ENCODE measurements at places on chromosomes 2 and 18. TPM values are rescaled to one million over a fixed set of nuclear protein-coding genes. Genes with fewer than 3 reads are reported as not detected.
A peak's percentile ranks its signal among the peaks of the same experiment; 100 is the strongest.

The HRH4 gene
- total RNA-seq, result not detected

The CTAGE1 gene
- not detected for total RNA-seq

GRCh38 chr2:232418466-232419244, 12.0 kb downstream of the ALPG start:
- no peak for DNase-seq

The PRPF40A gene
- total RNA-seq, result 123 TPM

- no peak for DNase-seq
Observed at GRCh38 chr18:58723810-58724602, 52.7 kb downstream of the MALT1 start.

- DNase-seq, result no peak
Observed at GRCh38 chr2:162233197-162233596, 10.0 kb downstream of the FAP start.

GRCh38 chr2:189391201-189391600, 50.1 kb upstream of the WDR75 start:
- no peak for DNase-seq

- DNase-seq, result no peak
Observed at GRCh38 chr2:219544567-219544966, 739 bp downstream of the TMEM198 start.

- no peak for DNase-seq
Observed at GRCh38 chr18:13446024-13446423, 227.5 kb downstream of the LDLRAD4 start.

- no peak for DNase-seq
Observed at GRCh38 chr2:238868616-238869292, 20.9 kb downstream of the TWIST2 start.

DNA sequence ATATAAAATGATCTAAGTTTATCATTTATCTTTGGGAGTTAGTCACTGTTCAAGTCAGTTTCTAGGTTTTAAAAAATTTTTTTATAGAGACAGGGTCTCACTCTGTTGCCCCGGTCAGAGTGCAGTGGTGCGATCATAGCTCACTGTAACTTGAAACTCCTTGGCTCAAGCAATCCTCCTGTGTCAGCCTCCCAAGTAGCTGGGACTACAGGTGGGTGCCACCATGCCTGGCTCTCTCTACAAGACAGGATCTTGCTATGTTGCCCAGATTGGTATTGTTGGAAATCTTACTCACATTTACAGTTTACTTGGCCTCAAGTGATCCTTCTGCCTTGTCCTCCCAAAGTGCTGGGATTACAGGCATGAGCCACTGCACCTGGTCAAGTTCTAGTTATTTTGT, 74.5 kb downstream of the MIB1 start:
- no peak for DNase-seq

The DYNAP gene
- total RNA-seq, result not detected

DNA sequence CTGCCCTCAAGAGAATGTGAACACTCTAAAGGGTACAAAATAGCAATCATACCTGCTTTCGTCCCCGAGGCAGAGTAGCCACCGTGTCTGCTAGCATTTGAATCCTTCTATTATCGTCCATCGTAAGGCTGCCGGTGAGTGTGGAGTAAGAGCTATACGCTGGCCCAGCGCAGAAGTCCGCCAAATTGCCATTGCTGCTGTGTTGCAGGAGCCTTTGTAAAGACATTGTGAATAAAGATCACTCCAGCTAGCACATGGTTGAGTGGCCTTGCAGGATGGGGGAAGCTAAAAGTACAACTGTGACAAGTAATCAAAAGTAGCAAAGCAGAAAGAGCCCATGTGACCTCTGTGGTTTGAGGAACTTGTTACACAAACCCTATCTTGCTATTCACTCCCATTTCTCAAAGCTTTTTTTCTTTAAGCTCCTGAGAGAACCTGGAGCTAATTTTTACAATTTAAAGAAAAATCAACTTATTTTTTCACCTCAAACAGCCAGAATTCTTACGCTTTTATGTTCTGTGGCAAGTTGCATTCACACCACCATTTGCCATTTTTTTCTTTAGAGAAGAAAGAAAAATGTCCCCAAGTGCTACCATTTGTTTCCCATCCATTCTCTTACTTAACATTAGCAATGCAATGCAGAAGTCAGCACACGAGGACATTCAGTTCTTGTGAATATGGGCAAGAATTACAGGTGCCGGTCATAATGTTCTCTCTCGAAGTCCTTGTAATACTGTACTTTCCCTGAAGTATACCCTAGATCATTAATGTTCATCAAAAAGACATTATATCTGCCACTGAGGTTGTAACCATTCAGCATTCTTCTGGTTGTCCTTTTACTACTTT, at the start of gene CYTIP:
CYTIP (minus strand) TSS at position 295 of the 846 bp plus-strand sequence; CDS start at position 226, 69 bp downstream.
- no peak for DNase-seq

The GAL3ST2 gene
- total RNA-seq, result not detected

The SMYD1 gene
- total RNA-seq, result not detected

- DNase-seq, result peak; percentile 13
Observed at GRCh38 chr2:234204480-234204879, 154.0 kb downstream of the SPP2 start.

The IL1F10 gene
- not detected for total RNA-seq

- DNase-seq, result peak; percentile 53
Observed at GRCh38 chr2:178484245-178485041, 4.2 kb downstream of the PLEKHA3 start.

- no peak for DNase-seq
Observed at GRCh38 chr18:78406743-78407465, 572.7 kb upstream of the SALL3 start.

DNA sequence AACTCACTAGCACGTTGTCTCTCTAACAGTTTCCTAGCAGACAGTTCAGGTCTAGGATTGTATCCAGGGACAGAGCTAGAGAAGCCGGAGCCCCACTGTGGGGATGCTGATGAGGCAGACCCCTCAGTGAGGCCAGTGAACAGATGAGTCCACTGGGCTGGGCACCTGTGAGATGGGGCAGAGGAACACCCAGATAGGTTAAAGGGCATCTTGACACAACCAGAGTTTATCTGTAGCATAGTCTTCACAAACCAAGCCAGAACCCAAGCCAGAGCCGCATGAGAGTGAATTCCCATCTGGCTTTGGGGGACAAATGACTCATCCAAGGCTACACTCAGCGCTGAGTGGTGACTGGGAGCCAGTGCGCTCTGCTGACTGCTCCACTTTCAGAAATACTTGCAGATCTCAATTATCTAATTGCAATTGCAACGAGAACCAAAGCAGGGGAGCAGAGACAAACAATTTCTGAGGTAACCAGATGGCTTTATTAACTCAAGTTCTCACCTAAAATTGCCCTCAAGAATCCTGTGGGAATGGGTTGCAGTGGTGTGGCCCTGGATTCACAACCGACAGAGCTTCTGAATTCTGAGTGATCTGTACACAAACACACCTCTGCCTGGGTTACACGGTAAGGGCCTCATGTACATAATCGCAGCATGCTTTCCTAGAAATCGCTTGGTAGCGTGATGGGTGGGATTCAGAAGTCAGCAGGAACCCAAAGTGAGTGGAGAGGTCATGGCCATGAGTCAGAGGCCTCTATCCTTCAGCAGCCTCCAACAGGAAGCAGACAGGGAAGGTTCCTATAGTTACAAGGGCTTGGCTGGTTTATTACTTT, 48.7 kb upstream of the MSH2 start:
- peak; percentile 74 for DNase-seq

- DNase-seq, result no peak
Observed at GRCh38 chr2:120476141-120476540, 130.2 kb downstream of the INHBB start.

The MLPH gene
- total RNA-seq, result not detected

GRCh38 chr18:2302012-2302411, 269.3 kb downstream of the METTL4 start:
- no peak for DNase-seq

- DNase-seq, result peak; percentile 83
Observed at GRCh38 chr2:39516347-39517101, 79.4 kb upstream of the MAP4K3 start.

GRCh38 chr2:45936623-45936979, 285.1 kb downstream of the PRKCE start:
- DNase-seq, result no peak

DNA sequence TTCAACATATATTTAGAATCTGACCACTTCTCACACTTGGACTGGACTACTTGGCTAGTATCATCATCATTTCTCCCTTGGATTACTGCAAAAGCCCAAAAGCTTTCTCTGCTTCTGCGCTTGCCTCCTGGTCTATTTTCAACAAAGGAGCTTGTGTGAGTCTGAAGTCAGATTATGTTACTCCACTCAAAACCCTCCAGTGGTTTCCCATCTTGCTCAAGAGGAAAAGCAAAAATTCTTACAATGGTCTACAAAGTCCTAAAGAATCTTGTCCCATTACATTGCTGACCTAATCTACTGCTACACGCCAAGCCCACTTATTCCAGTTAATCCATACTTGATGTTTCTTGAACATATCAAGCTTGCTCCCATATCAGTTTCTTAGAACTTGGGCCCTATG, 9.6 kb downstream of the PREPL start:
- no peak for DNase-seq

GRCh38 chr2:219104107-219105035, 43.6 kb upstream of the IHH start:
- DNase-seq, result peak; percentile 35

- peak; percentile 89 for DNase-seq
Observed at GRCh38 chr2:98479959-98480524, 35.4 kb downstream of the INPP4A start.

The ASXL3 gene
- total RNA-seq, result 1.7 TPM

- DNase-seq, result no peak
Observed at GRCh38 chr2:134469516-134470115, 215.7 kb downstream of the MGAT5 start.

DNA sequence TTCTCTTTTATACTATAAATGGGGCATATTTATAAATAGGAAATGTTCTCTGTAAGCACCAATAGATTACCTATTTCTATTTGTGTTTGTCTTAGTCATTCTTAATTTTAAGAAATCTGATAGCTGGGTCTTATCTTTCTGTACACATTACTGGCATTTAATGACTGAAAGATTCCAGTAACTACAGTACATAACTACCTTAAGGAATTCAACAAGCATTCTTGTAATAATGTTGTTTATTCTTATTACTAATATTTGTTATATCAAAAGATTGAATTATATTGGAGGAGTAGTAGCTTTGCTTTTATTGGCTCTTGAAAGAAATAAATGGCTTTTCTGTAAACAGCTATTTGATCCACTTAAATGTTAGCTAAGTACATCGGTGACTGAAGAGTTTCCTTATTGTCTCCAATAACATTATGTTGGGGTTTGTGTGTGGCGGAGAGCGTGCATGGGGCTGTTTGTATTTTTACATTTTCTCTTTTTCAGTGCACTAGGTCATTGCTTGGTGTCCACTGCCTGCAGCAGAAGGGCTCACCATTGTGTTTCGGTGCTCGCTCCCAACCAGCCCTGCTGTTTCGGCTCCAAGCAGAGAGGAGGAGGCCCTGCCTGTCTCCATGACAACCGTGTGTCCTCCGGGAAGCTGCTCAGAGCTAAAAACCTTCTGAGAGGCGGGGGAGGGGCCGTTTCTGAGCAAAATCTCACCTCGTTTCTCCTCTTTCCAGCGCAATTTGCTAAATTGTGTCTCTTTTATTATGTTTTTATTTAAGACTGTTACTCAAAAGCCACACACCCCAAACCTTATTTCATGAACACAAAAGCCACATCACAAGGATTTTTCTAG, 112.5 kb upstream of the SLC38A11 start:
- DNase-seq, result peak; percentile 2

The CDKL4 gene
- total RNA-seq, result 1.2 TPM

DNA sequence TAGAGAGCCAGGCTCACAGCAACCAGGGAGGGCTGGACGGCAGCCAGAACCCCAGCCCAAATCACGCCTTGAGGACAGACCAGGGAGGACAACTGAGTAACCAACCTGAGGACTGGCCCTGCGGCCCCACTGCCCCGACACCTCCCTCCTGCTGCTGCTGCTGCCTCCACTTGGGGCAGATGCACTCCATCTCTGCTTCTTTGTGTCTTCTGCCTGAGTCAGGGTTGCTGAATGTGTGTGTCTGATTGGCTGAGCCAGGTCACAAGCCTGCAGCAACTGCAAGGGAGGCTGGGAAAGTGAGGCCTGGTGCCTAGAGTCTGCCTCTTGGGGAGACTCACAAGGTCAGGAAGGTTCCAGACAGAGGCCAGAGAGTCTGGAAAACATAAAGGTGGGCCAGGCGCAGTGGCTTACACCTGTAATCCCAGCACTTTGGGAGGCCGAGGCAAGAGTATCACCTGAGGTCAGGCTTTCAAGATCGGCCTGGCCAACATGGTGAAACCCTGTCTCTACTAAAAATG, 83.4 kb downstream of the ZFP36L2 start:
- DNase-seq, result no peak

The CAPN14 gene
- total RNA-seq, result 0.23 TPM

The AMER3 gene
- not detected for total RNA-seq

GRCh38 chr18:3967359-3968180, 487.5 kb downstream of the DLGAP1 start:
- DNase-seq, result no peak

GRCh38 chr2:100018341-100019193, 123.8 kb downstream of the AFF3 start:
- no peak for DNase-seq

GRCh38 chr2:58483307-58483706, 242.2 kb upstream of the FANCL start:
- no peak for DNase-seq

The DSG1 gene
- total RNA-seq, result not detected

- no peak for DNase-seq
Observed at GRCh38 chr2:12127638-12128037, 381.2 kb downstream of the LPIN1 start.

The UGT1A10 gene
- total RNA-seq, result not detected

DNA sequence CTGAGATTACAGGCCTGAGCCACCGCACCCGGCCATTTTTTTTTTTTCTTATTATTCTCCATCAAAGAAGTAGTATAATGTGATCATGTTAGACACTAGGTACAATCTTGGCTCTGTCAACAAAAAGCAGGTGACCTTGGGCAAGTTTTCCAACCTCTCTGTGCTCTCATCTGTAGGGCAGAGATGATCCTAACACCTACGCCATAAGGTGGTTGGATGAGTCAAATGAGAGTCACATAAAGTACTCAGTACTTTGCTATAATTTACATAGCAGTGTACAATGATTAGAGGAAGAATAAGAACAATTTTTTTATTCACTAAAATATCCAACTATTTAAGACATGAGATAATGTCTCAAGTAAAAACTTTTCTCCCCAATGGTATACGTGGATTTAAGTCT, 128.6 kb downstream of the TGIF1 start:
- no peak for DNase-seq

GRCh38 chr18:35441857-35442595, 55.7 kb downstream of the INO80C start:
- DNase-seq, result no peak

The BCL2 gene
- 3.8 TPM for total RNA-seq

The RSAD2 gene
- 0.09 TPM for total RNA-seq

GRCh38 chr2:113977660-113978523, 88.0 kb downstream of the ACTR3 start:
- peak; percentile 82 for DNase-seq

GRCh38 chr2:20381457-20381856, 30.8 kb upstream of the PUM2 start:
- DNase-seq, result peak; percentile 35

DNA sequence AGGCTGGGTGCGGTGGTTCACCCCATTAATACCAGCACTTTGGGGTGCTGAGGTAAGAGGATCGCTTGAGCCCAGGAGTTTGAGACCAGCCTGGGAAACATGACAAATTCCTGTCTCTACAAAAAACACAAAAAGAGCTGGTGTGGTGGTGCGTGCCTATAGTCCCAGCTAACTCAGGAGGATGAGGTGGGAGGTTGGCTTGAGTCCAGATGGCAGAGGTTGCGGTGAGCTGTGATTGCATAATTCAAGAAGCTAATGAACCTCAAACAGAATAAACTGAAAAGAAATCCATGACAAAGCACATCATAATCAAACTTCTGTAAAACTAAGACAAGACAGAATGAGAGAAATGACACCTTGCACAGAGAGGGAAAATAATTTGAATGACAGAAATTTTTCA, 54.8 kb downstream of the SEMA4F start:
- peak; percentile 6 for DNase-seq
